ENCODE measurements at places on chromosomes 1 and 21.

DNA sequence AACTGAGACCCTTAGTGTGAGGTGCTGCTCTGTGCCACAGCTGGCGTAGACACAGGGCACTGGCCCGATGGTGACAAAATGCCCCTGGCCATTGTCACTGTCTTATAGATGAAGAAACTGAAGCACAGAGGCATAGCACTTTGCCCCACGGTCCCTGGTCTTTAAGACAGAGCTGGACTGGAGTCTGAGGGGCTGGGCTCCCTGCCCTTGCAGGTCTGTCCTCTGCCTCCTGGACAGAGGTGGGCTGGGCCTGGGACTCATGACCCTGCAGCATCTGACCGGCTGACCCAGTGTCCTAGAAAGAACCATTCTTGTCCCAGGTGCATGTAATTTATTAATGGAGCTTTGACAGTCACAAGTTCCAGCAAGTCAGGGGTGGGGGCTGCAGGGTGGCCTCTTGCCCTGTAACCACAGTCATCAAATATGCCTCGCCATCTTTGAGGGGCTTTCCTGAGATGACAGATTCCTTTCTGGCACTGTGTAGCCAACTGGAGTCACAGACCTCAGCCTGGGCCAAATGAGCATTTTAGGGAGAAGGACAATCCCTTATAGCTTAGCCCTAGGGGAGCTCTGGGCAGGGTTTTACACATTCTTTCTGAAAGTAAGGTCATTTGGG, 6.1 kb downstream of the SLFNL1 start:
- DNase-seq, result no peak

DNA sequence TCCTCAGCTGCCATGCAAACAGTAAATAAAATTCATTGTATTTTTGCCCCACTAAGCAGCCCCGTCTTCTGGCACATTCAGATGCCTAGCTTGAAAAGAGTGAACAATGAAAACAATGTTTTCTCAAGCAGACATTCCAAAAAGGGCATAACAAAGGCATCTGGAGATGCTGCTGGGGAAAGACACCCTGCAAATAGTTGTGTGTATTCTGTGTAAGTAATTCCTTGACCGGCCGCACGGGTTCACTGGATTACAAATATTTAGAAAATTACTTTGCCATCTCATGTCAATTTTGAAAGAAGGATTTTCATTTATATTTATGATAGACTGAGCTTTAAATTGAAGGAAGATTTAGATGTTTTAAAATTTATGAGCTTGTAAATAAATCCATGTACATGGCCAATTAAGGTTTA, 142.2 kb downstream of the SLC45A1 start:
- no peak for DNase-seq

- DNase-seq, result peak; percentile 31
Observed at GRCh38 chr1:89201106-89201794, 2.5 kb upstream of the GBP4 start.

DNA sequence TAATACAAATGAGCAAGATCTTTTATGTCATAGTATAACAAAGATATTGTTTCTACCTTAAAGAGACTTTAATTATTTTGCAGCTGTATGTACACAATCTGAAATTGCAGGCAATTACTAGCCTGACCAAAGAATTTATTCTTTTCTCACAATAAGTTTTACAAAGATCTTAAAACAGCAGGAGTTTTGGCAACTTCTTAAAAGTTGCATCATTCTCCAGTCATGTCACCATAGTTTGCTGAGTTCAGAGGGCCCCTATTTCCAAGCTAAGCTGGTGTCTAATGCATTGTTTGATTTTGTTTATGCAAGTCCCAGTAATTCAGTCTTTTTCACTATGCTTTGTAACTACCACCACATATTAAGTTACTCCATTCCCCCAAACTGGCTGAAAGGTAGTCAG, 114.8 kb downstream of the DNAH14 start:
- DNase-seq, result no peak

DNA sequence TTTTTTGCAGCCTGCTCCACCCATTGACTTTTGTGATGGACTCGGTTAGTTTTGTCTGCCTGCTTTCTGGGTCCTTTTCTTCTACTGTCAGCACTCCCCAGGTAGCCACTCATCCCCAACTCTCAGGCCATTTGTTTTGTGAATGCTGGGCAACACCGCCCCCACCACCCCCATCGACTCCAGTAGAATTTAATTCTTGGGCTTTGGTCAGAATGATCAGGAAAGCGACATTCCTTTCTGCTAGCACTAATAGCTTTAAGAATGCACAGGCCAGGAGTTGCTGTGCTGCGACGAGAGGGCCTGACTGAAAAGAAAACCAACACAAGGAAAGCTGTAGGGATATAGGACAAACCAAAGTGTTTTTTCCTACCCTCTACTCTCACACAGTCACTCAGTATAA, 144.4 kb downstream of the CDC7 start:
- no peak for DNase-seq

DNA sequence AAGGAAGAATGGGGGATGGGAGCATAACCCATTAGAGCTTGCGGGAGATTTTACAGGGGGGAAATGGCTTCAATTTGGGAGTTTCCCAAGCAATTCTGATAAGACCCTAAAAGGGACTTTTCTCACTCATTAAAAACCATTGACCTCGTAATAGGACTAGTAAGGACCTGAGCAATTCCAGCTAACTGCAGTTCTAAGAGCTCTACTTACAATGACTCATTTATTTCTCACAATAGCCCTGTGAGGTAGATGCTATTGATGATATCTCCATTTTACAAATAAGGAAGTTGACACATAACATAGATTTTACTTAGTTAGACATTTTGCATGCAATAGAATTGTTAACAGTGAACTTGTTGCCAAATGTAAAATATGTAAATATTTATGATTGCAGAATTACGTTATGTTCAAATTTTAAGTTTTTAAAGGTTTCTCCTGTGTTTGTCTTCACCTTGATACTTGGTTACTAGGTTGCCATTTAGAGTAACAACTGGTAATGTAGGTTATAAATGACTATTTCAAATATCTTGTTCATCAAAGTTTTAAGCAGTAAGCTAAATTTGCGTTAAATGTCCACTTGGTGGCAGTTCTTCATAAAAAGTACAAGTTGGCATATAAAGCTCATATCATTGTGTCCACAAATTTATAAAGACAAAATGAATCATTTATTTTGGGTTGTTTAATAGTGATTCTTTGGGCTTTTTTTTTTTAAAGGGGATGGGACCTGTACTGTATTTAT, 182.0 kb downstream of the PLA2G4A start:
- no peak for DNase-seq

GRCh38 chr1:227773558-227773957, 38.3 kb downstream of the SNAP47 start:
- no peak for DNase-seq

GRCh38 chr1:158002022-158002630, 8.7 kb downstream of the KIRREL1 start:
- DNase-seq, result no peak

- DNase-seq, result no peak
Observed at GRCh38 chr1:40773748-40774265, 9.8 kb upstream of the KCNQ4 start.

DNA sequence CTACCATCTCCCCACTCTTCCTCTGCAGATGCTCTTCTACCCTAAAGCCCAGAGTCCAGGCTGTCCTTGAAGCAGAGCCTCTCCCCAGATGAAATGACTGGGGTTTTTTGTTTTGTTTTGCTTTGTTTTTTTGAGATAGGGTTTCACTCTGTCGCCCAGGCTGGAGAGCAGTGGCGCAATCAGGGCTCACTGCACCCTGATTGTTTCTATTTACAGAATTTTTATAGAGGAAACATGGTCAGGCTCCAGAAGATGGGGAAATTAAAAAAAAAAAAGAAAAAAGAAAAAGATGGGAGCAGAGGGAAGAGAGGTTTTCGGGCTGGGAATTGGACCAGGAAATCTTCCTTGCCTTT, 43.7 kb upstream of the ZNF281 start:
- DNase-seq, result no peak

DNA sequence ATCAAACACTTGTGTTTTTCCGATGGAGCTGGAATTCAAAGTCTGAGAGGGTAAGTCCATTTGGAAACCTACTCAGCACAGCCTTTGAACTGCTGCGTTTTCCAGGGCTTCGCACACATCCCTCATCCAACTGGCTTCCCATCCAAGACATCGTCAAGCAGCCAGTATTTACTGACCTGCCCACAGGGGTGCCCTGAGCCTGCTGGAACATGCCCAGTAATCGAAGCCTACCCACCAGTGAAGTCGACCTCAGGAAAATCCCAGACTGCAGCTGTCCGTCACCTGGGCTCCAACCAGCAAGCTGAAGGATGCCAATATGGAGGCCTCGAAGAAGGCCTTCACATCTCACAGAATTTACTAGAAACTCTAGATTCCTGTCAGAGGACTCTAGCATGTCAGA, 261.6 kb downstream of the PLPP3 start:
- no peak for DNase-seq

DNA sequence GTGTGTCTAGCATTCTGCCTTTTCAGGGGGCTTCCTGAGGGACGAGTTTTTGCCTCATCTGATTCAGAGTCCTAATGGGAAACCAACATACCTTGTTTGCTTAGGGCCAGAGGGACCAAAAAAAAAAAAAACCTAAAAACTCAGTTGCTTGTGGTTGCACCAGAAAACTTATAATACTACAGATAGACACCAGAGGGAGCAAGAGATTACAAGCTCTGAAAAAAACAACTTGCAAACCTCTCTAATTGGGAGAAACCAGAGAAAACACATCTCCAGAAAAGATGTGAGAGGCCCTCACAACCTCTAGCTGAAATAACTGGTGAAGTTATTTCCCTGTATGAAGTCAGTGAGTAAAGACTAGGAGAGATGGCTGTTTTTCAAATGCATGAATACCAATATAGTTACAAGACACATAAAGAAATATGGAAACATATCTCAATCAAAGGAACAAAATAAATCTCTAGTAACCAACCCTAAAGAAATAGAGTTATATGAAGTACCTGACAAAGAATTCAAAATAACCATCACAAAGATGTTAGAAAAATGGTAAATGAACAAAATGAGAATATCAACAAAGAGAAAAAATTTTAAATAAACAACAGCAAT, 233.7 kb upstream of the NFIA start:
- DNase-seq, result peak; percentile 60
